ENCODE measurements at places on chromosomes 1 and 21.

- DNase-seq: no peak
These were observed 83.4 kb upstream of the ABCD3 start for GRCh38 chr1:94334764-94335163.

- no peak for DNase-seq
These were observed 2.8 kb downstream of the TGFB2 start for GRCh38 chr1:218347723-218348627.

DNA sequence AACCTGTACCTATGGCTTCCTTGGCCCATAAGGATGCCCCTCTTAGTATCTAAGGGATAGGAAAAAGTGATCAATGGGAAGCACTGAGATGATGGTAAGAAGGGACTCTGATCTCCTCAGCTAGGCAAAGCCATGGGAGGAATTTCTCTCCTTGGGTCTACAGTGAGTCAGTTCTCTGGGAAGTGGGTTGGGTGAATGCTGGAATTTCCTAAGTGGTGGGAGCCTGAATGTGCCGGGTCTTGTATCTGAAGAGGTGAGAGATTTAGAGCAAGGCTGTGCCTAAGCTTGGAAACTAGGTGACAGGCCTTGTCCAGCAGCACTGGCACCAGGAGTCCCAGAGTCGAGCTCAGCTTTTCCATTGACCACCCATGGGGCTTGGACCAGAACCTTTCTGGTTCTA is 96.3 kb upstream of the SLC2A1 start:
- no peak for DNase-seq

- no peak for DNase-seq
These were observed 75.7 kb downstream of the DISC1 start for GRCh38 chr1:231702331-231702730.

GRCh38 chr1:68361346-68361910 is 88.3 kb downstream of the RPE65 start:
- DNase-seq: no peak

GRCh38 chr1:244665771-244666217 is 12.9 kb downstream of the DESI2 start:
- DNase-seq: no peak

GRCh38 chr1:45345014-45345413 is 4.8 kb upstream of the MUTYH start:
- no peak for DNase-seq

DNA sequence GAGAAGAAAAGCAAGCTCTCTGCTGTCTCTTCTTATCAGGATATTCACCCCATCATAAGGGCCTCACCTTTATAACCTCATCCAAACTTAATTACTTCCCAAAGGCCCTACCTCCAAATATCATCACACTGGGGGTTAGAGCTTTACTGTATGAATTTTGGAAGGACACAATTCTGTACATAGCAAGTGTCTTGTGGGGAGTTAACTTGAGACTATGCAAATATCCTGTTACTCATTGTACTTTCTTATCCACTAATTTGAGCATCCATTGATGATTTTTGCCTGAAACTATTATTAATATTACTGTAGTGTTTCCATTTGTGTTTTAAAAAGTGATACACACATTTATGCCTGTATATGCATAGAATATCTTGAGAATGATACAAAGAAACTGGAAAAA is 129.1 kb upstream of the IVNS1ABP start:
- DNase-seq: no peak

DNA sequence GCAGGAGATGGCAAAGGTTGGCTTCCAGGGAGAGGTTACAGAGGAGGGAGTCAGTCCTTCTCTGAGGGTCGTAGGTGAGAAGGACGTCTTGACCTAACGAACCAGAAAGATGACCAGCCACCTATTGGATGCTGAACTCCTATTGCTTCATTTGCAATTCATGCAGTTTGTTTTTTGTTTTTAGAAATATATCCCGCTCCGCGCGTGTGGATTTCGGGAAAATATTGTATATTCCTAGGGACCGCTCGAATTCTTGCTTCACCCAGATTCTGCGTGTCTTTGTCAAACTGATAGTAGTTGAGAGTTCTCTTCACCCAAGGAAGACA is 564 bp downstream of the DISP1 start:
- no peak for DNase-seq

GRCh38 chr1:158391099-158391498 is 8.2 kb downstream of the OR10T2 start:
- no peak for DNase-seq

DNA sequence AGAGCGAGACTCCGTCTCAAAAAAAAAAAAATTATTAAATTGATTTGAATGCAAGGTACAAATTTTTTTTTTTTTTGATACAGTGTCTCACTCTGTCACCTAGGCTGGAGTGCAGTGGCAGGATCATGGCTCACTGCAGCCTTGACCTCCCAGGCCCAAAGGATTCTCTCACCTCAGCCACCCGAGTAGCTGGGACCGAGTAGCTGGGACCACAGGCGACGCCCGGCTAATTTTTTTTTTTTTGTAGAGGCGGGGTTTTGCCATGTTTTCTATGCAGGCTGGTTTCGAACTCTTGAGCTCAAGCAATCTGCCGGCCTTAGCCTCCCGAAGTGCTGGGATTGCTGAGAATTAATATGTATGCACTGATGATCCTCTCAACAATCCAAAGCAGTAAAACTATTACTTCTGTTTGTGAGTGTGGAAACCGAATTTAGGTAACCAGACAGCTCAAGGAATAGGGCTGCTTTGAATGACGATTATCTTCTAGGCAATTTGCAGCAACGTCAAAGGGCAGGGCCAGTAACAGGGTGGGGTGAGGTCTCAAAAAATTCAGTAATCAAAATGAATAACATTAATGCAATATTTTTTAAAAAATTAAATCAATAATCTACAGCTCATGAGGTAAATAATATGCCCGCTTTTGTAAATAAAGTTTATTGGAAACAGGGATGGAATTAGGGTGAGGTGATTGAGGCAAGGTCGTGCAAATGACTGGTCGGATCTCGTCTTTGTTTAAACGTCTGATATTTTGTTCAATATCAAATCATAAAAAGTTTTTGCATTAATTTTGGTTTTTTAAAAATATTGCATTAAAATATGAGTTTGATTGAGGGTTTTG is 1.2 kb downstream of the CLSPN start:
- DNase-seq: peak; percentile 23
